ENCODE measurements at places on chromosomes 2 and 18. TPM values are rescaled to one million over a fixed set of nuclear protein-coding genes. Genes with fewer than 3 reads are reported as not detected.

Gene ACMSD
- total RNA-seq = not detected

Gene ITGA4
- total RNA-seq = 6.6 TPM

GRCh38 chr18:8443505-8443904 lies 165.7 kb upstream of the RAB12 start:
- no peaks in the 10 kb centered on the region for H3K36me3 ChIP-seq
- H3K27ac ChIP-seq = no peak overlapping the region
- no peak for DNase-seq
- no peaks in the 10 kb centered on the region for H3K4me1 ChIP-seq

GRCh38 chr2:40455661-40456060 lies 3.8 kb upstream of the SLC8A1 start:
- H3K4me1 ChIP-seq = peaks cover 2% of the 10 kb centered on the region
- no peaks in the 10 kb centered on the region for H3K27me3 ChIP-seq
- no peak overlapping the region for H3K4me3 ChIP-seq
- DNase-seq = no peak
- H3K36me3 ChIP-seq = no peaks in the 10 kb centered on the region

DNA sequence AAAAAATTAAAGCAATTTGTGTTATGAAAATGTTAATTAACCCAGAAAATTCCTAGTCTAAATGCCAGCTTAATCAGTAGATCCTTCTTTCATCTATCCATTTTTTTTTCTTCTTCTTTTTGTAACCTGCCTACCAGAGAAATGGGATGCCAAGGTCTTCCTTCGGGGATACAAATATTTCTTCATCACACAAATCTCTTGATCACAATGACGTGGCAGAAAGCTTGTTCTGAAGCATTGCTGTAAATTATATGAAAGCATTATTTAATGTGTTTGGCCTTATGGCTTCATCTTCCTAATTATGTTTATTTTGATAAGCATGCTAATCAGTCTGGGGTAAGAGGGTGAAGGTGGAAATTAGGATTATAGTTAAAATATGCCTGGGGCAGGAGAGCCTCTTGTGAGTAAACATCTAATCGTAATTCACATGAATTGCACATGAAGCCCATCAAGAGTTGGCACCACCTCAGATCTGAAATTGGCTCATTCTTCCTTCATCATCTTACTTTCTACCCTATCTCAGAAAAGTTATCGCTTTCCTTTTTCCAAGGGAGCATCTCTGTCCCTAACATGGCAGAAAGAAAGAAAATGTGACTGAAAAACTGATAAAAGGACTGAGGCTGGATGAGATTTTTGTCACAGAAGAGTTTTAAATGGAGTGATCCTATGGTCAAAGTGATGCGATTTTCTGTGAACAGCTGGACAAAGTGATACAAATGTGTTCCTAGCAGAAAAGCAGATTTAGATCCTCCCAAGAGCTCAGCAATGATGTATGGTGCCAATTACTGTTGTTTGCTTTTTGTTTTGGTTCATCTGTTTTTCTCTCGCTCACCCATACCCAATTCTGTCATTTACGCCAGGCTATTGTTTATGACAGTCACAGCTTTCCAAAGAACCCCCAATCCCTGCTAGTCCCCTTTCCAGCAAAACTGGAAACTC lies 76.9 kb upstream of the PMAIP1 start:
- no peaks in the 10 kb centered on the region for H3K36me3 ChIP-seq
- no peaks in the 10 kb centered on the region for H3K27me3 ChIP-seq
- no peak overlapping the region for H3K4me3 ChIP-seq
- DNase-seq = no peak

DNA sequence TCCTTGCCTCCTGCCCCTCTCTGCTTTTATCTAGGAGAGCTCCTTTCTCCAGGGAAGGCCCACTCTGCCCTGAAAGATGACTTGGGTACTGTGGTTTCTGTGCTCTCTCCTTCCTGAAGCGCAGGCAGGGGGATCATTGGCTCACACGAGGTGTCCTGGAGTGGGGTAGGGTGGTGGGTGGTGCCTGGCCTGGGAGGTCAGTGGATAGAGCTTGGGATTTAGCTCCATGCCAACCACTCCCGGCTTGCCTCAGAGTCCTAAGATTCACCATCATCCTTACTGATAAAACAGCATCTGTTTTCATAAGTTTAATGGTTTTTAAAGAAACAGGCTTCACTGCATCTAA lies 63.1 kb downstream of the CIB4 start:
- H3K4me3 ChIP-seq = no peak overlapping the region
- no peak for DNase-seq
- H3K4me1 ChIP-seq = no peaks in the 10 kb centered on the region
- no peaks in the 10 kb centered on the region for H3K27me3 ChIP-seq

Measured in ascending aorta (tissue), 2 donors.